ENCODE measurements at places on chromosomes 4 and X. TPM values are rescaled to one million over a fixed set of nuclear protein-coding genes. Genes with fewer than 3 reads are reported as not detected.

The PHEX gene
- 16.6 TPM for total RNA-seq

The DRD5 gene
- not detected for total RNA-seq

DNA sequence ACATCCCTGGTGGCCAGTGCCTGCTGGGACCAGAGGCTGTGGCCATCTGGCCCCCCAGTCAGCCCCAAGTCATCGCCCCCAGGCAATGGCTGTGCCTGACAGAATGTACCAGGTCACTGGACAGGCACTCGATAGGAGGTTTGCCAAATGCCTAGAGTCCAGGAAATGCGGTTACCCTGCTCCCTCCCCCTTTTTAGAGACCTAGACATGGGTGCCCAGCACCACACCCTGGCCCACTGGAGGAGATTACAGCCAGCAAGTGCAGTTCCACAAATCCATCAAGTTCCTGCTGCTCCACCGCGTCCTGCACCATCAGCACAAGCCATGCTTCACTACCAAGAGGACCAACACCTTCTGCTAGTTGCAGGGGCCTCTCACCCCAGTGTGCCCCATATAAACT is 16.2 kb upstream of the ZFX start:
- DNase-seq: no peak

- DNase-seq: no peak
Observed at GRCh38 chrX:46710927-46711623, 47.8 kb downstream of the SLC9A7 start.

GRCh38 chrX:41779941-41780340 is 56.0 kb downstream of the GPR82 start:
- DNase-seq: no peak
